HCEC 1CT (cell line): ENCODE measurements at places on chromosomes 2 and 18.

DNA sequence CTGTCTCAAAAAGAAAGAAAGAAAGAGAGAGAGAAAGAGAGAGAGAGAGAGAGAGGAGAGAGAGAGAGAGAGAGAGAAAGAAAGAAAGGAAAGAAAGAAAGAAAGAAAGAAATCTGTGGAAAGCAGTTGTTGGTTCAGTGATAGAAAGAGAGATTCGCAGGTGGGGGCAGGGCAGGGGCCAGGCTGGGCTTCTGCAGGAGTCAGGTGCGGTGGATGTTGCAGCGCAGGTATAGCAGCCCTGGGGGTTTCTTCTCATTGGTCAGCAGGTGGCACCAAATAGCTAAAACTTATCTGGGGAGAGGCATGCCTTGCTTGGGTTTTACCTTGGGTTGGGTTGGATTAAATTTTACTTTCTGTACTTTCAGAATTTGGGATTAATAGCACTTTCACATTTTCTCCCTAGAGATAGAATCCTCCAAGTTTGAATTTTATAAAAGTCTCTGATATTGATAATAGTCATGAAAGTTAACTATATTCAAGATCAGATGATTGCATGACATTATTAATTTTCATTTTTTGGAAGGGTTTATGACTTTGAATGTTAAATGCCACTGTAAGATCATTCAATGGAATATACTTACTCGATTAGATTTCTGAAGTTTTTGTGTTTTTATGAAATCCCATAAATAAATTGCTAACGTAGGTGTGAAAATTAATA, 66.6 kb downstream of the SPTBN1 start:
- peak; percentile 55 for DNase-seq

DNA sequence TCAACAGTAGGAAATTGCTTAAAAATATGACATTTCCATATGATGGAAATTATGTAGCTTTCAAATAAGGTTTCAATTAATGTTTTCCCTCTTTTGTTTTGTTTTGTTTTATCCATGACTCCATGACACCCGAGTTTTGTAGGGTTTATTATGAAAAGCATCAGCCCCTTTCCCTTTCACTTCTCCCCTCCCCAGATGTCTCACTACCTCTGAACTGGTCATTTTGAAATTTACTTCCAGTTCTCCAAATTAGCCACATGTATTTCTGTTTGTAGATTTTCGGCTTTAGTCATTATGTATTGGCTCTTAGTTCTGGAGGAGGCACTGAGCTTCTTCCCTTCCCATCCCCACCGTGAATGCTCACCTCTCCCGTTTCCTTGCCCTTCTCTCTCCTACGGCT, 18.6 kb upstream of the VPS4B start:
- DNase-seq, result no peak

DNA sequence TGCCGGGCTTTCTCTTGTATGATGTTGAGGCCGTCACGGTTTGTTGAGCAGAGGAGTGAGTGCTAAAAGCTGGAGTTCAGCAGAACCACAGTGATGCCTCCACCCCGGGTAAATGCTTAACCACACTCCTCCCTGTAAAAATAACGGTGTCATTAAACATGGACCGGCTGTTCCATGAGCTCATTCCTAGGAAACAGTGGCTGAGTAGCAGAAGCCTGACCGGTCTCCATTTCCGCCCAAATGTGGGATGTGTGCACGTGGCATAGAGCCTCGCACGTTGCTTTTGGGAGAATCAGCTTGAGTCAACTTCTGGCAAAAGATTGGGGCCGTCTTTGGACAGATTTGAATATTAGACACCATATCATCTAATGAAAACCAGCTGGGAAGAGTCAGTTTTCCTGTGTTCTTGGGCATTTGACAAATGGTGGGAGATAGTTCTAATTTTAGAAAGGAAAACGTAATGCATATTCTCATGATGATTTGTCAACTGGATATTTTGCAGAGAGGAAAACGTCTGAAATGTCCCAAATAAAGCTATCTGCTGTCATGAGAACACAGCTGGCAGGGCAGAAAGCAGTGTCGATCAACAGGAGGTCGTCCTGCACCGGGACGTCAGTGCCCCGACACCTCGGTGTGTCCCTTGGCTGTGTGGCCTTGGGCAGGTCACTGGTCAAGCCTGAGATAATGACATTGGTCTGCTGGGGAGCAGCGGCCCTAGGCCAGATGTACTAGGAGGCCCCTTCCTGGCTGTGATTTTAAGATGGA, 42.4 kb downstream of the LRRFIP1 start:
- DNase-seq, result peak; percentile 100

- DNase-seq, result no peak
These were observed 257.9 kb downstream of the SUCLG1 start for GRCh38 chr2:84201158-84201557.

GRCh38 chr2:16121986-16122390, 181.6 kb downstream of the MYCN start:
- DNase-seq, result no peak

GRCh38 chr2:102489646-102490045, 16.6 kb downstream of the SLC9A4 start:
- DNase-seq, result no peak

DNA sequence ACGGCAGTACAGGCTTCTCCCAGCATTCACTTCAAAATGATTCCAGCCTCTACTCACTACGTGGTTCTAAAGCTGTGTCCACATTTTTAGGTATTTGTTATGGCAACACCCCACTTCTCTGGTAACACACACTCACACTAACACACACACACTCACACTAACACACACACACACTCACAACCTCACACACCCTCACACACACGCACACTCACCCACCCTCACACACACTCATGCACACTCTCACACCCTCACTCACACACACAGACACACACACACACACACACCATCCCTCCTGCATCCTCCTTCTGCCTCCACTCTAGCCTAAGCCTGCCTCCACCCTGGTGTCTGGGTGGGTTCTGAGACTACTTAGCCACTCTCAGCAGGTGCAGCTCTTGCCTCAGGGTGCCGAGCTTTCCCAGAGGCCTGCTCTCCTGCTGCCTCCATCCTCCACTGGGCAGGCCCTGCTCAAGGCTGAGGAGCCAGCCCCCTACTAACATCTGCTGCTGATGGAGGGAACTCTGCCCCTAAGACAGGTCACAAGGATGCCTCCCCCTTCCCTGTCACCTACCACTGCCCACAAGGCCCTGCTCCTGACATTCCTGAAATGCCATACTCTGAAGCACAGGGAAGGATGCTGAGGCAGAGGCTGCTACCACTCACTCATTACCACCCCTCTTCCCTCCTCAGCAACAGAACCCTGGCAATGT, 63.9 kb downstream of the NCAPH start:
- DNase-seq, result no peak

GRCh38 chr18:29501952-29502351, 1325.0 kb upstream of the CDH2 start:
- DNase-seq, result peak; percentile 93

GRCh38 chr2:174611006-174611405, 13.4 kb upstream of the WIPF1 start:
- DNase-seq, result no peak

DNA sequence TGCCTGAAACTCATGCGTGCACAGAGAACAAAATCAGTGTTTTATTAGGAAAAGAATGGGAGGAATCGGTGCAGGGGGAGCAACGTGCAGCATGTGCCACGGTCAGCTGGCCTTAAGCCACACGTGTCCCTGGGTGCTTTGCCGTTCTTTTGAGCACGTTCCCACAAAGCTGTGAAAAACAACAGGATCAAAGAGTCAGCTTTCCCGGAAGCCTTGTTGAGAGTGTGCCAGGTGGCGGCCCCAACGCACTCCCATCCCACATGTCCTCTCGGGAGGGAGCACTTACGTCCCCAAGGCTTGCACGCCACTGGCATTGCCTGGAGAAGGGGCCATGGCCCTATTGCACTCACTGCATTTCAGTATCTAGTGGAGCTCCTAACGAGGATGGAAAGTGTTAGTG, 511.2 kb downstream of the EIPR1 start:
- DNase-seq, result no peak

DNA sequence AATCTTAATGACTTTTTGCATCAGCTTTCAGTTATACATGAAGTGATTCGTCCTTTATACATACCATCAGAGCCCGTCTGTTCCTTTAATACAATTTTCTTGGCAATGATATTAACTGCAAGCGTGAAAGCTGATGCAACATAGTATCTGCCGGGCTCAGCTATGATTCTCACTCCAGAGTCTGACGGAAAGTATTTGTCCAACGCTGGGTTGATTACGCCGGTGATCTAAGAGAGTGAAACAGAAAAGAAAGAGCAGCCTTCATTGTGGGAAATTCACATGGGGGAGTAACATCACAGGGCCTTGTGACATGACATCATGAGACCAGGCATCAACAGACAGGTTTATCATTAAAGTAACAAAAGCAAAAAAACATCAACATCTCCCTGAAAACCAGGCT, 6.2 kb downstream of the ODC1 start:
- no peak for DNase-seq

GRCh38 chr18:31837879-31838278, 77.2 kb upstream of the SLC25A52 start:
- DNase-seq, result no peak

DNA sequence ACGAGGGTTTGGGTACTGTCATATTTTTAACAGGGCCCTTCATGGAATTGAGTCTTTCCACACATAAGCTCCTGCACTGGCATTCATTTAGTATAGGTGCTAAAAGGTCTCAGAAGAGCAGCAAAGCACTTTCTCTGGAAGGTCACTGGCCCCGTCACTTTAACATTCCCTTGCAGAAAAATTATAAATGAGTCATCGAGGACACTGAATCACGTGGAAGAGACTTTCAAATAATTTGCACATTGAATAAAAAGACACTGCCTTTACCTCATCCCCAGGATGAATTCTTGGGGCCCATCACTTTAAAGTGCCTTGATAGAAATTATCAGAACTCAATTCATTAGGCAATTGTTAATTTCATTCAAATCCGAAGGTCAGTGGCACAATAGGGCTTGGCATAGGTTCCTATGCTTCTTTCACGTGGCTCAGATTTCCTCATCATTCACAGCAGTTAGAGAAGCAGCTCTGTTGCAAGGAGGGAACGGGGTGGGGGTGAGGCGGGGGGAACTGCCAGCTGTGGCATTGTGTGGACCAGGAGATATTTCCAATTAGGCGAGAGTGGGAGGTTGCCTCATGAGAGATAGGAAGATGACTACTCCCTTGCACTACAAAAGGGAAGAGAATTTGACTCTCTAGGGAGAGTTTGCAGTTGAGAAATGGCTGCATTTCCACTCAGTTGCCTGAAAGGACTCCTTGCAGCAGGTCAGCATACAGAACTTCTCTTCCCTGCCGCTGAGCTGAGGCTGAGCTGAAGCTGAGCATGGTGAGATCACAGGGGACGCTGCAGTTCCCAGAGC, 86.3 kb upstream of the NPAS2 start:
- peak; percentile 71 for DNase-seq

DNA sequence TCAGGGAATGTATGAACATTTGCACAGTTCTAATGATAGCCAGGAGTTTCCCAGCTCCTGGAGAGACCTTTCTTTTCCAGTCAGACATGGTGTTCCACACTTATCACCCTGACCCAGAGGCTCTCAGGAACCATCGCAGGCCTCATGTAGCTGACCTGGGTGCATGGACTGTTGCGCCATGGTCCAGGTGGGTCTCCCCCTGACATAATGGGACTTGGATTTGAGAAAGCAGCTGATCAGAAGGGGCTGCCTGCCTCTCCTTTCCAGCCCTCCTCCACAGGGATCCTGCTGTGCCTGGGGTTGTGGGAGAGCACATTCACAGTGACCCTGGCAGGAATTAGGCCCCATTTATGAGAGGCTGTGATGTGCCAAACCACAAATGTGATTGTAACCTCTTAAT, 133.4 kb upstream of the ALPP start:
- no peak for DNase-seq

- DNase-seq, result no peak
These were observed 113.8 kb downstream of the SMAD7 start for GRCh38 chr18:48836806-48837615.

GRCh38 chr2:224837558-224837957, 121.4 kb upstream of the CCDC195 start:
- DNase-seq, result peak; percentile 96

DNA sequence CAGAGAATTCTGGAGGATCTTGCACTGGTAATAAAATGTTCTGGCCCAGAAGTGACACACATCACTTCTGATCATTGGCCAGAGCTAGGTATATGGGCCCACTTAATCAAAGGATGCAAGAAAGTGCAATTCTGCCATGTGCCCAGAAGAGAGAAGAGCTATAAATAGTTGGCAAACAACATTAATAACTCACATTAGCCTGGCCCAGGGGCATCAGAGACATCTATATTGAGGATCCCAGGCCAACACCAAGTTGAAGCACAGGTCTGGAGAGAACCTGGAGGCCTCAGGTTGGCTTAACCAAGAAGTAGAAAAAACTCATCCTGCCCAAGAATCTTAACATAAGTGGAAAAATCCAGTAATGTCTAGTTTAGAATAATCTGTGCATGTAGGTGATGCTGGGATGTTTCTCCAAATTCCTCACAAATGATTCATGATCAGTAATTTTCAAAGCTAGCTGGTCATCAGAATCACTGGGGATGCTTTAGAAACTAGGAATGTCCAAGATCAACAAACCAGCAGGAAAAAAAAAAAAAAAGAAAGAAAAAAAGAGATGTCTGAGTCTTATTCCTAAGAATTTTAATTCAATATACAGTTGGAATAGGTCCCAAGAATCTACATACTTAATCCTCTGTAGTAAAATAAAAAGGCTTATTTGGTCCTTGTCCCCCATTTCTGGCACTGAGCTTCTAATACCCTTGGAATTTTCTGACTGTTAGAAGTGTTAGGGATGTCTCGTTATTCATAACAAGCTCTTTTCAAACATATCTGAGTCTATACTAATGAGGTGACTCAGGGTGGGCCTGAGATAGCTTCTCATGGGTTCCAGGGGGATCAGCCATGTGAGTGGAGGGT, 35.0 kb upstream of the EVA1A start:
- peak; percentile 89 for DNase-seq

GRCh38 chr2:226313060-226313459, 486.6 kb downstream of the IRS1 start:
- DNase-seq, result no peak

GRCh38 chr2:215898363-215898762, 115.0 kb downstream of the MREG start:
- no peak for DNase-seq

GRCh38 chr2:27412419-27413152, 3.2 kb upstream of the PPM1G start:
- no peak for DNase-seq

GRCh38 chr2:69013142-69013839, at the start of gene ANTXR1:
Gene ANTXR1 (plus strand): TSS chr2:69013179. CDS start chr2:69013500, 321 bp downstream.
- peak; percentile 84 for DNase-seq

GRCh38 chr2:40877734-40878288, 425.9 kb upstream of the SLC8A1 start:
- DNase-seq, result peak; percentile 48

- no peak for DNase-seq
These were observed 10.8 kb downstream of the IL1RL1 start for GRCh38 chr2:102321941-102322719.

DNA sequence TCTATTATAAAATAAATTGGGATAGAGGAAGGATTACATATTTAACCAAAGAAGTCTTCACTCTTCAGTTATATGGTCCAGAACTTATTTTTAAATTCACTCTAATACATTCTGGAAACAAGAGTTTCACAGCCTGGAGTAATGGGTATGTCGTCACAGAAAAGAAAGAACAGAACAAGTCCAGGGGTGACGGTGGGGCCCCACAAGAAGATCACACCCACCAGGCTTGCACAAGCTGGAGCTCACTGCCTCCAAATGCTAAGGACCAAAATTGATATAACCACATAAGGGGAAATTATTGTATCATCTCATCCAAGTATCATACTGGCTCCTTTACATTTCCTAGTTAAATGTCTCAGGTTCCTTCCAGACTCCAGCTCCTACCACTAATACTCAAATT, 11.3 kb downstream of the LRPPRC start:
- DNase-seq, result no peak
